ENCODE measurements at places on chromosomes 5 and 9.

- no peak for DNase-seq
Measured at GRCh38 chr9:72384710-72385485, 19.9 kb upstream of the ZFAND5 start.

- no peak for DNase-seq
Measured at GRCh38 chr5:92144824-92145223, 761.7 kb upstream of the ARRDC3 start.

GRCh38 chr9:17004500-17004899 is 130.3 kb upstream of the CNTLN start:
- DNase-seq: no peak

GRCh38 chr5:104361932-104362331 is 799.3 kb upstream of the NUDT12 start:
- no peak for DNase-seq

- DNase-seq: peak; percentile 8
Measured at GRCh38 chr9:12640016-12640587, 53.1 kb upstream of the TYRP1 start.

- no peak for DNase-seq
Measured at GRCh38 chr5:152309926-152310450, 95.1 kb downstream of the NMUR2 start.

DNA sequence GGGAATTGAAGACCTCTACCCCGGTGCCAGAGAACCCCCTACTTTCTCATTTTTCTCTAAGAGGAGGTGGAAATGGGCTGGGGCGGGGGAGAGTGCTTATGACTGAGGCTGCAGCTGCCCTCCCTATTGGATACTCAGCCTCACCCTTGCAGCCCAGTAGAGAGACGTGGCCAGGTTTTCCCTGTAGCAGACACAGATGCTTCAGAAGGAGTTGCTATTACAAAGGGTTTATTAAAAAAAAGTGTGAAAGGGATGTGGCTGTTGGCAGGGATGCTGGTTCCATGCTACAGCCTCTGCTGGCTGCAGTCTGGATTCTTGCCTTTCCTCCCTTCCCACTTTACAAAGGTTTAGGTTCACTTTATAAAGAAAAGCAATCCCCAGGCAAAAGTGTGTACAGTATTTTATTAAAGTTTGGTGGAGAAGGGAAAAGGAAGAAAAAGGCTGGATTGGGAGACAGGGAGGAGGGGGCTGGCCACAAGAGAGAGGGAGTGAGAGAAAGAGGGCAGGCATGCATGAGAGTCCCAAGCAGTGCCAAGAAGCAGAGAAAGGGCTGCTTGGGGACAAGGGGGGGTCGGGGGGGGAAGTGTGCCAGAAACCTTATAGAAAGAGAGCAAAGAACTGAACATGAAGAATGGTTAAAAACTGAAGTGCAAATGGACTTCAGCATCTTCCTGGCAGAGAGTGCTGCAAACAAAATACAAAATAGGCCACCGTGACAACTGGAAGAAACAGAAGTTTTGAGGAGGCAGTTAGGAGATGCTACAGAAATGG is 29.5 kb upstream of the NFIB start:
- DNase-seq: no peak

GRCh38 chr5:66477596-66477995 is 118.6 kb upstream of the MAST4 start:
- DNase-seq: no peak

DNA sequence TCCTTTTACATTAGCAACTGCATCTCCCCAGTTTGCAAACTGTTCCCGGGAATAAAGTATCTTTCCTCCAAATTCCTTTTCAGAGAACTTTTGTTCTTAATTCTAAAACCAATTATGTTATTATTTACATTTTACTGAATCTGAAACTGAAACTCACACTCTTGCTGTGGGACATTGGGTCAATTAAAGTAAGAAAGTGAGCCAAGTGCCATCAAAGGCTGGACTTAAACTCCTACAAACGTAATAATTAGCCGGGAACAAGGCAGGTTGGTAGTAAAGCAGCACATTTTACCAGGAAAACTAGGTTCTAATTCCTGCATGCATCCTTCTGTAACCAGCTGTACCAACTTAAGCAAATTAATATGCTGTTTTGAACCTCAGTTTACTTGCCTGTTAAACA is 328.2 kb upstream of the ZNF462 start:
- no peak for DNase-seq

DNA sequence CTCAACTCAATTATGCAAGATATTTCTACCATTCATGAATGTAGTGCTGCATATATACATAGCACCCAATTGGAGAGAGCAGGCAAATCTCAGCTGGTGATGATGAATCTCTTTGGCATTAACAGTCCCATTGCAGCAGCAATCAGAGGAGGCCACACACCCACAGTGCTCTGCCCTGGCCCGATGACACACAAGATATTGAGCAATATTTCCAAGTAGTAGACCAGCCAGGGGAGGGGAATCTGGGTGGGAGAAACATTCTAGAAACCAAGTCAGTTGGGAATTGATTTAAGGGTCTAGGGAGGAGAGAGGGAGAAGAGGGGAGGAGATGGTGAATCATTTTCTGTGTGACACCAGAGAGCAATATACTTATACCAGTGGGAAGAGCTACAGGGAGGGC is 14.9 kb upstream of the C5orf63 start:
- no peak for DNase-seq

GRCh38 chr9:95073042-95073607 is 244.4 kb downstream of the FANCC start:
- no peak for DNase-seq

DNA sequence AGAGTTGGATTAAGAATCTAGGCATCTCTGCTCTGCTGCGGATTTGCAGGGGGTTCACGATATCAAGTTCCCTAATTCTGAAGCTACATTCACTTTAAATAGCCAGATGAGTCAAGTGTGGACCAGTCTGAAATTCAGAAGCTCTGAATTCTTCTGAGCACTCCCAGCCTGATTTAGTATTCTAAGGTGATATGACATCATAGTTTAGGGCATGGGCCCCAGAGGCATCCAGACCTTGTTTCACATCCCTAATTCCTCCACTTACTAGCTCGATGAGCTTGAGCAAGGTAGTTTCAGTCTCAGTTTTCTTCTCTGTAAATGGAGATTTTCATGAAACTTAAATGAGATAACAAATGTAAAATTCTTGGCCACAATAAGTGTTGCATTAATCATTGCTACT is 65.2 kb downstream of the TMEM167A start:
- DNase-seq: no peak

- DNase-seq: no peak
Measured at GRCh38 chr5:87781976-87782375, 369.2 kb upstream of the CCNH start.

DNA sequence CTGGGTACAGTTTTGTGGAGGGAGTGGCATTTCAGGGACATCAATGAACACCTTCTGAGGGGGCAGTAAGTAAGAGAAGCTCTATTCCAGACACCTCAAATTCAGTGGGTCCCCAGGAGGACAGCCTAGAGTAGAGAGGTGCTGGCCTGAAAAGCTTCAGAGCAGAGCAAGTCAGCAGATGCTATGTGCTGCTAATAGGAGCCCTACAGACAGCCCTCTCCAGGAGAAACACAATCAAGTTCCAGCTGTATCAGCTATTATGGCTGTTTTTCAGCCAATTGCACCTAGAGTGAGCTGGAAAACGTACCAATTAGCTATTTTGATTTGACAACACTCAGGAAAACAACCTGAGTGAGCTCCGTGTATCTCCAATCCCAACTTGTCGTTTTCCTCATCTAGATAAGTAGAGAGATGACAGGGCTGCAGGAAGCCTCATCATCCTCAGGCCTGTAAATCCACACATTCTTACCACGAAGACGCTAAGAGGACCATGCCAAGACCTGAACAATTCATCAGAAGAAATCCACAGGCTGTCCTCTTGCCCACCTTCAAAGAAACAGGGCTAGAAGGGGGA is 104.9 kb downstream of the PIK3R1 start:
- no peak for DNase-seq

- peak; percentile 6 for DNase-seq
Measured at GRCh38 chr5:105905392-105905791, 1765.3 kb downstream of the EFNA5 start.

- no peak for DNase-seq
Measured at GRCh38 chr5:172630482-172630881, 10.6 kb upstream of the NEURL1B start.
